ENCODE measurements at places on chromosomes 3 and 15.

DNA sequence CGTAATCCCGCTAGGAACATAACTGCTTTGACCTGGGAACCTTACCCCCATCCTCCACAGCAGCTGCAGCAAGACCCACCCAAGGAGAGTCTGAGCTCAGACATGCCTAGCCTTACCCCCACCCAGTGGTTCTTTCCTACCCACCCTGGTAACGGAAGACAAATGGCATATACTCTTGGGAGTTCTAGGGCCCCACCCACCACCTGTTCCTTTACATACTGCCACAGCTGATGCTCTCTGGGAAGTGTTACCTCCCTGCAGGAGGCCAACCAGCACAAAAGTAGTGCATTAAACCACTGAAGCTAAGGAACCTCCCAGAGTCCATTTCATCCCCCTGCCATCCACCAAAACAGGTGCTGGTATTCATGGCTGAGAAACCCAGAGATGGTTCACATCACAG is 50.6 kb upstream of the AZI2 start:
- no peak for DNase-seq

- DNase-seq = no peak
Observed at GRCh38 chr3:135576751-135577150, 388.8 kb upstream of the PPP2R3A start.

GRCh38 chr3:54837964-54838363 is 89.9 kb downstream of the LRTM1 start:
- DNase-seq = no peak

DNA sequence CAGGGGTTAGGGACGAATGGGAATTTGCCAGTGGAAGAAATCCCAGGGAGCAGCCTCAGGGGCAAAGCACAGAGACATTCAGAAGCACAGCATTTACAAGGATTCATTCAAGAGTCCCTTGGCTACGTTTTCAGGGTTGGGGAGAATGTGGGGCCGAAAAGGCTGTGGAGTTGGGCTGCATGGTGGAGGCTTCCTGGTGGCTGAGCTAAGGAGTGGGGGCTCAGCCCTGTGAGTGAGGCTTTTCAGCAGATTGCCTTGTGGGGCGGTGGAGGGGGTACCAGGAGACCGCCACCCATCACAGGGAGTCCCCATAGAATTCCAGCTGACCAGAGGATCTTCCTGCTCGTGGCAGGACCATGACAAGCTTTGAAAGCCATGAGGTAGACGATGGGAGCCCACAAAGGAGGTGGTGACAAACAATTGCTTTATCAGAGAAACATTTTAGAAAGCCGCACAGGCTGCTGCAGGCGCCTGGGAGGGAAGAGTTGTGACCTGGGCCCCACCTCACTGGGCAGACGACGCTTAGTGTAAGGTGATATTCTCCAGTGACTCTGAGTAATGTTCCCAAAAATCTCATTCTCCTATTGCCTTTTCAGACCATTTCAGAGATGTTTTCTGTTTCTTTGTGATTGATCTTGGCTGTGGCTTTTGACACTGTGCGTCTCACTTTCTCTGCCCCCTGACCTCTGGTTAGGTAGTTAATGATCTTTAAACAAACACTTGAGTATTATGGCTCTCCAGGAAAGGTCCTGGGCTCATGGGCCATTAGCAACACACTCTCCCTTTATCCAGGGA is 128.0 kb downstream of the DNAJB8 start:
- DNase-seq = no peak

DNA sequence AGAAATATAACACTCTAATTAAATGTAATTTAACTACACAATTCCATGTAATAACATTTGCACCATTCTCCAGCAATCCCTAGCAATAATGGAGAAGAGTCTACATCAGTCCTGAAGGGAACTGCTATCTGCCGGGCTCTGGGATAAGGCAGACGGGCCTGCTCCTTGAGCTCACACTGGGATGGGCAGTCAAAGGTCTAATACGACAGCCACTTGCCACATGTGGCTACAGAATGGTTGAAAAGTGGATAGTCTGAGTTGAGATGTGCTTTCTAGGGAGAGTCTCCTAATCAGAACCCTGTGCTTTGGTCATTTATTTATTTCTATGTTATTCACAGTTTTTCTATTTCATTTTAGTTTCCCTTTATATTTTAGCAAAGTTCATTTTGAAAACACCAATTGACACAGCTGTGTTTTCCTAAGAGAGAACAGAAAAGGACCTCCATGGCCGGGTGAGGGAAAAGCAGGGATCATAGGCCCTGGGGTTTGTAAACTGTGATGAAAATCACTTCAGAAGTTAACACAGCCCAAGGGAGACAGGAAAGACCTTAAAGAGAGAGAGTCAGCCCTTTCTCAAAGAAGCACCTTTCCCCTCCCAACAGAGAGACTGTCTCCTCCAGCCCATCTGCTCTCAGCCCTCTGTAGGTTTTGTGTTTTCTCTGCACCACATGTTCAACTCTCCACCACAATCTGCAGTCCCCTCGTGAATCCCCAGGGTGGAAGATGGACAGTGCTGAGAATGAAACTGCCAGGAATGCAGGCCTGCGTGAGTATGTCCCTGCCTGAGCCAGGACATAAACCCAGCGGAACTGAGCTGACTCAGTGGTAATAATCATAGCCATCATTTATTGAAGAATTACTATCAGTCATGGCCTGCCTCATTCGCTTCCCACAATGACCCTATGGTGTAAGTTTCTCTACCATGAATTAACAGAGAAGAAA is 11.6 kb downstream of the FSIP1 start:
- DNase-seq = no peak

- no peak for DNase-seq
Observed at GRCh38 chr3:13750731-13751130, 129.1 kb downstream of the WNT7A start.

DNA sequence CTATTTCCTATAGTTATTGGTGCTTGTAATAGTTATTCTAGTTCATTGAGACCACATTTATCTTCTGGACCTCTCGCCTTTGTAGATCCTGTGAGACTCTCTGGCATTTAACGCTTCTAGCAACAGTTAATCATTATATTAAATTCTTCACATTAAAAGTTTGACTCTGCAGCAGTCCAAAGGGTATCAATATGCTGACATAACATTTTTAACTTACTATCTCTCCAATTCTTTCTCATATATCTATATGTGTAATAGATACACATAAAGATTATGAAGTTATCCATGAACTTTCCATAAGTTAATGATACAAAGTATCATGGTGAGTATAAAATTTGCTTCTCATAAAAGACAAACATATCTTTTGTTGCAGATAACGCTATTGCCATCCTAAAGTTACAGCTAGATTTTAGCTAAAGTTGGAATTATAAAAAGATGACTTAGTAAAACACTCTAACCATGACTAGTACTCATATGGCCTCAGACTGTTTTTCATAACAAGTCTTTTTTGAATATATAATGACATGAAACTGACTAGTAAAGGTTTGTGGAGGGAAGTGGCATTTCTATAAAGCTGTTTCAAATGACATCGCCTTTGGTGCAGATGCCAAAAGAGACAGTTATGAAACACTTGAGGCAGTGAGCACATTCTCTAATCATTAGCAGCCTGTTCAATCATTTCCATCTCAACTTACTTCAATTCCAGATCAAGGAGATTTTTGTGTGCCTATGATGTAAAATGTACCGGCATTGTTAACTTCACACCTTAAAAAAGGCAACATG is 379.3 kb upstream of the CBLB start:
- no peak for DNase-seq

- DNase-seq = no peak
Observed at GRCh38 chr15:51004103-51004551, 90.6 kb downstream of the TNFAIP8L3 start.

GRCh38 chr3:157131861-157132260 is 28.1 kb downstream of the CCNL1 start:
- DNase-seq = no peak

- DNase-seq = no peak
Observed at GRCh38 chr15:58628206-58628947, 121.1 kb downstream of the ADAM10 start.

DNA sequence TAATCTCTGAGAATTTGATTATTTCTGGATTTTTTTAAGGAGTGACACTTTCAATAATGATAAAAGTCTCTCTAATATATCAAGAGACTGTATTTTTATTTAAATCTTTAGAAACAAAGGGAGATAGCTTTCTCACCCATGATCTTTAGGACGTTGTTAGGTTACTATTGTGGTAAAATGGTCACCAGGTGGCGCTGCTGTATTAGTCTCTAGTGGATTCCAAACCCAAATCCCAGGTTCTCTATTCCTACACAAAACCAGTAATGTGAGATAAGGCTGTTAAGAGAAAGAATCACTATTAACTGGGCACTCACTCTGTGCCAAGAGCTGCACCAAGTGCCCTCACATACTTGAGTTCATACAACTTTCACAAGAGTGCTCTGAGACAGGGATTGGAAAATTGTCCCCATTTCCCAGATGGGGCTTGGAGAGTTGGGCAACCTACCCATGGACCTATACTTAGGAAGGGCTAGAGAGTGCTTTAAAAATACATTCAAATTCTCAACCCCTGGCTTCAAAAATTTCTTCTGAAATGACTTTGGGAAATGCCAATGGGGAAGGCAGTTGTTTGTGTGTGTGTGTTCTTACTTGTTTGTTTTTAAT is 593.4 kb upstream of the TGFBR2 start:
- no peak for DNase-seq

- DNase-seq = no peak
Observed at GRCh38 chr15:77597804-77598453, 34.8 kb downstream of the LINGO1 start.

- no peak for DNase-seq
Observed at GRCh38 chr3:64303401-64303800, 78.1 kb upstream of the PRICKLE2 start.

GRCh38 chr3:13110678-13111116 is 37.5 kb upstream of the IQSEC1 start:
- no peak for DNase-seq

GRCh38 chr15:78212546-78213424 is 21.6 kb downstream of the ACSBG1 start:
- no peak for DNase-seq

- no peak for DNase-seq
Observed at GRCh38 chr3:10396931-10397330, 76.0 kb upstream of the SEC13 start.

DNA sequence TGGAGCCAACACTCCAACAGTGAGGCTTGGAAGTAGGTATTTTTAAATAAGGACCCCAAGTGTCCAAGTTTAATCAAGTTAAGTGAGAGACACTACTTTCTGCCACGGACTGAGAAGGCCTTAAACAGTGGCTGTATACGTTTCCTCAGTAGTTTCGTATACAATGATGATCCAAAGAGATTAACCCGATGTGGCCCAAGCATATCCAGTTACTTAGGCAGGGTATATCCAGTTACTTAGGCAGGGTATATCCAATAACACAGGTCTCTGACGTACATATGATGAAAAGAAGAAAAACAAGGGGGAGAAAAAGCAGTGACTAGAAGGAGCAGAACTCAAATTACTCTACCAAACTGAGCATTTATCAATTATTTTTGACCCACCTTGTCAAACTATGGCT is 591.4 kb downstream of the FOXP1 start:
- no peak for DNase-seq

DNA sequence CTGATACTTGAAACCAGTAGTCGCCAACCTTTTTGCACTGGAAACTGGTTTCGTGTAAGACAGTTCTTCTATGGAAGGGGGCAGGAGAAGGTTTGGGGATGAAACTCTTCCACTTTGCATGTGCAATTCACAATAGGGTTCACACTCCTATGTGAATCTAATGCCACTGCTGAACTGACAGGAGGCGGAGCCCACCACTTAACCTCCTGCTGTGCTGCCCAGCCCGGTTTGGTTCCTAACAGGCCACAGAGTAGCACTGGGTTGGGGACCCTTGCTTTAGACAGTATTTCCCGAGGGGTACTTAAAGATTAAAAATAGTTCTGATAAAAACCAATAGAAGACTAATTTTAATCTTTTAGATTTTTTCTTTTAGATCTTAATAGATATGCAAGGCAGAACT is 11.1 kb downstream of the TFG start:
- DNase-seq = no peak

- DNase-seq = no peak
Observed at GRCh38 chr15:50798684-50799083, 33.2 kb upstream of the SPPL2A start.

GRCh38 chr3:79506751-79507150 is 261.0 kb downstream of the ROBO1 start:
- no peak for DNase-seq

- DNase-seq = no peak
Observed at GRCh38 chr3:103170651-103171050, 735.8 kb downstream of the ZPLD1 start.

GRCh38 chr3:43294975-43295374 is 8.6 kb downstream of the SNRK start:
- DNase-seq = no peak

DNA sequence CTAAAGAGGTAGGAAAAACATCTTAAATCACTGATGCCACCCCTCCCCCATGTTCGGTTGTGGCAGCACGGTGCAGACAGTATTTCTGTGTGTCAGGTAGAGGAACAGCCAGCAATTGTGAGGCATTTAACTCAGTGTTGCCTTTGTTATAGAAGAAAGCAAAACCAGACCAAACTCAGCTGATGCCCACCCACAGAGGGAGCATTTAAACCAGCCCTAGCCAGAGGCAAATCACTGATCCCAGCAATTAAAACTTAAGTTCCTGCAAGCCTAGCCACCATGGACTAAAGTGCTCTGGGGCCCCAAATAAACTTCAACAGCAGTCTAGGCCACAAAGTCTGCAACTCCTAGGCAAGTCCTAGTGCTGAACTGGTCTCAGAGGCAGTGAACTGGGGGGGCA is 94.5 kb downstream of the CFAP20DC start:
- DNase-seq = no peak

- DNase-seq = no peak
Observed at GRCh38 chr3:127981097-127981496, 66.1 kb downstream of the KBTBD12 start.

- peak; percentile 9 for DNase-seq
Observed at GRCh38 chr3:117630885-117631284, 921.3 kb downstream of the TUSC7 start.

GRCh38 chr3:61729038-61729634 is 167.8 kb downstream of the PTPRG start:
- no peak for DNase-seq

DNA sequence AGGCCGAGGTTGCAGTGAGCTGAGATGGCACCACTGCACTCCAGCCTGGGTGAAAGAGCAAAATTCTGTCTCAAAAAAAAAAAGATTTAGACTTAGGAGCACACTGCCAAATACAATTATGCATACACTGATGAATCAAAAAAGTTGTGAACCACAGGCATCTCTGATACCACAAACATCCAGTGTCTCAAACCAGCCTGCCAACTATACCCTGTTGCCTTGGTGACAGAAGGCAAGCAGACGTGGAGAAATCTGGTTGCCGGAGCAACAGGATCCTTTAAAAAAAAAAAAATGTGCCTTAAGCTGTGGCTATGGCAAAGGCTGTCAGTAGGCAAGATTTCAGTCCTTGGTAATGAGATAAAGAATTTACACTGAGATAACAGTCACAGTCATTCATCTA is 202.3 kb downstream of the NEK10 start:
- no peak for DNase-seq
